Left lobe of liver (tissue), 2 donors: ENCODE measurements at places on chromosomes 7 and 10. TPM values are rescaled to one million over a fixed set of nuclear protein-coding genes. Genes with fewer than 3 reads are reported as not detected.
A peak's percentile ranks its signal among the peaks of the same experiment; 100 is the strongest.

GRCh38 chr7:16169537-16169936 lies 251.8 kb downstream of the CRPPA start:
- DNase-seq, result no peak

DNA sequence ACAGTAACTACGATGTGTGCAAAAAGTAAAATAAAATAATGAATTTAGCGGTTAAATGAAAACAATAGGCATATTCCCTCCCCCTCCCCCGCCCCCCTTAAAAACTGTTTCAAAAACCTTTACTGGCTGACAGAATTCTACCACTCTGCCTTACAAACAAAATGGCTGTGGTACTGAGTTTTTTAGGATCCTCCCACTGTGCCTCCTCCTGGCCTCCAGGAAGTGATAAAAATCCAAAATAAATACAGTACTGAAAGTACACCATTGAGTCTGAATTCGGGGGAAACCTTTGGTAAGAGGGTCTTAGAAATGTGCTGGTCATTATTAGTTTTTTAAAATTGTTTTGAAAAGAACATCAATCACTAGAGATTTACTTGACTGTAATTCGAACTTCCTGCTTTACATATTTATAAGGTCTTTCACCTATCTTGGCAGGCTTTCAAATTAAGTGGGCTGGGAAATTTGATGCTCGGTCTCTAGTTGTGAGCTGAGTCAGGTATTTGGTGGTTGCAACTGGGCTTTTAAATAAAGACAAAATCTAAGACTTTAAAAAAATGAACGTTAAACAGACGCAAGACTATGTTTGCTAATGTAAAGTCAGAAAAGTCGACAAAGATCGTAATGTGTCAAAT lies 32.5 kb upstream of the EPC1 start:
- no peak for DNase-seq

DNA sequence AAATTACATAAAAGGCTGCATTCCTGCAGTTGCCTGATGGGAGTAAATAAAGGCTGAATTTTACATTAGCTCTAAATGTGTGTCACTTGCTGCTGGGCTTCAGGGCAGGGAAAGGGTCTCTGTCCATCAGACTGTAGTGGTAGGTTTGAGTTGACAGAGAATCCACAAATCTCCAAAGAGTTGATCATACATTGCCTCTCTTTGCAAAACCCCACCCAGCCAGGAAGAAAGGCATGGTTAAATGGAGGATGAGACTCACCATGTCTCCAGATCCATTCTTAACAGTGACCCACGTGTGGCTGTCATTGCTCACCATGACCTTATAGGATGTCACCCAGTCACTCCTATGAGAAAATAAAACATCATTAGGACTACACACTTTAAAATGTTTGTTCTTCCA lies 92.8 kb downstream of the CPXM2 start:
- DNase-seq, result peak; percentile 19

GRCh38 chr7:69813637-69814240 lies 215.5 kb downstream of the AUTS2 start:
- no peak for DNase-seq

Gene PDZD7
- total RNA-seq, result 0.13 TPM

Gene FXYD4
- not detected for total RNA-seq

Gene GRM3
- total RNA-seq, result not detected

DNA sequence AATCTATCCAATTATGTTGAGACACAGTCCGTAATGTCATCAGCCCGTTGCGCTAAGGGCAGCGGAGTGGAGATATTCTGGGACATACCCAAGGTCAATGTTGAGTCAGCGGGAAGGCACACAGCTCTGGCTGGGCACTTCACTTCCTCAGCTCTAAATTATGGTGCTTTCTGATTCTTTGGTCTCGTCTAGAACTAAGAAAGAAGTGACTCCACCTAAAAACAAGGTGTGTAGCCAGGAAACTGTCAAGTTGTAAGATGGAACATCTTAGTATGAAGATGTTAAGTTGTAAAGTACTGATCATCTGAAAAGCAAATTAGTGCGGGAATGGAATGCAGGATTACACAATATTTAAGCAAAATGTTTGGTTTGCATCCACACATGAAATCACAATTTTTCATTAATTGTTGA lies 43.1 kb downstream of the BAIAP2L1 start:
- peak; percentile 68 for DNase-seq
